Thoracic aorta (tissue), 2 donors: ENCODE measurements at places on chromosomes 11 and 22. TPM values are rescaled to one million over a fixed set of nuclear protein-coding genes. Genes with fewer than 3 reads are reported as not detected.

DNA sequence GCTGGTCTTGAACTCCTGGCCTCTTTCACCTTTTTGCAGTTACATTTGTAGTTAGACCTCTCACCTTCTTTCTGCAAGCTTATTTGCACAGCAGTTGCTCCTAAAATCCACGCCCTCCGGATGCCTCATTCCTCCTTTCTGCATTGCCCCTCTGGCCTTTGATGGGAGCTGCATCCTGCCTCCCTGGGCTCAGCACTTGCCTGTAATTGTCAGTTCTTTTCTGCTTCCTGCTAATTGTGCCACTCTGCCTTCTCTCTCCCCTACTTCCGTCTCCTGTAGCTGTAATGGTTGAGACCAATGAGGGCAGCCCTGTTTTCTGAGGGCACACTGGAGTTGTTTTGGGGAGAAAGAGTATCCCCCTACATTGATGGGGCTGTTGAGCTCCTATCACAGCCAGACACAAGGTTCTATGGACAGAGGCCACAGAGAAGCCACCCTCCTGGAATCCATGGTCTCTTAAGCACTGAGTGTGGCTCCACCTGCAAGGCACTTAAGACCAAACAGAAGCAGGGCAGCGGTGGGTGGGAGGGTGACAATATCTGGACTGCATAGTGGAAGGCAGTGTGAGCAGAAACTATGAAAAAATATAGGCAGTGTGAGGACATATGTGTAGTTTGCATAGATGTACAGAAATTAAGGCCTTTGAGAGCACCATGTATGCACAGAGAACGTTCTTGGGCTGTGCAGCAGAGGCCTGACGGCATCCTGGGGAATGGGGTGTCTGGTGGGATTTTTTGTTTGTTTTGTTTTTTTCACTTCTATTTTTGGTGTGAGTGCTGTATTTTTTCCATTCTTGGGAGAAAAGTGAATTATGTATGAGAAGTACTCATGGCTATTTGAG, 30.5 kb downstream of the YDJC start:
- H3K36me3 ChIP-seq: peaks cover under 1% of the 10 kb centered on the region
- H3K27me3 ChIP-seq: no peaks in the 10 kb centered on the region
- H3K4me3 ChIP-seq: no peak overlapping the region
- no peaks in the 10 kb centered on the region for H3K4me1 ChIP-seq
- no peak for DNase-seq

The ANKK1 gene
- 0.49 TPM for total RNA-seq

DNA sequence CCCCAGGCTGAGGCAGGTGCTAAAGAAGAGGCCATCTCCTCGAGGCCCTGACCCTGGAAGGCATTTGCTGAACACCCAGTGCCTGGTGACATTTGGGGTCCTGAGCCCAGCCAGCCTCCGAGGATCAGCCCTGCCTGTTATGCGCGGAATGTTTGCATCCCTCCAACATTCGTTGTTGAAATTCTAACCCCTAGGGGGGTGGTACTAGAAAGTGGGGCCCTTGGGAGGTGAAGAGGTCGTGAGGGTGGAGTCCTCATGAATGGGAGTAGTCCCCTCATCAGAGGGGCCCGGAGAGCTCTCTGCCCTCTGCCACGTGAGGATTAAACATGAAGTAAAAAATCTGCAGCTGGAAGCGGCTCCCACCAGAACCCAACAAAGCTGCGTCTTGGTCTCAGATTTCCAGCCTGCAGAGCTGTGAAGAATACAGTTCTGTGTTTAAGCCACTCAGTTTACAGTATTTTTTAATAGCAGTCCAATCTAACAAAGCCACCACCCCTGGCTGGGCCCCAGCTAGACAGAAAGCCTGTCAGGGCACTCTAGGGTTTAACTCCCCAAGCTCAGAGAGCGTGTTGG, 35.3 kb upstream of the SEPTIN5 start:
- no peak overlapping the region for H3K27ac ChIP-seq
- DNase-seq: no peak
- no peaks in the 10 kb centered on the region for H3K27me3 ChIP-seq
- H3K4me1 ChIP-seq: no peaks in the 10 kb centered on the region

DNA sequence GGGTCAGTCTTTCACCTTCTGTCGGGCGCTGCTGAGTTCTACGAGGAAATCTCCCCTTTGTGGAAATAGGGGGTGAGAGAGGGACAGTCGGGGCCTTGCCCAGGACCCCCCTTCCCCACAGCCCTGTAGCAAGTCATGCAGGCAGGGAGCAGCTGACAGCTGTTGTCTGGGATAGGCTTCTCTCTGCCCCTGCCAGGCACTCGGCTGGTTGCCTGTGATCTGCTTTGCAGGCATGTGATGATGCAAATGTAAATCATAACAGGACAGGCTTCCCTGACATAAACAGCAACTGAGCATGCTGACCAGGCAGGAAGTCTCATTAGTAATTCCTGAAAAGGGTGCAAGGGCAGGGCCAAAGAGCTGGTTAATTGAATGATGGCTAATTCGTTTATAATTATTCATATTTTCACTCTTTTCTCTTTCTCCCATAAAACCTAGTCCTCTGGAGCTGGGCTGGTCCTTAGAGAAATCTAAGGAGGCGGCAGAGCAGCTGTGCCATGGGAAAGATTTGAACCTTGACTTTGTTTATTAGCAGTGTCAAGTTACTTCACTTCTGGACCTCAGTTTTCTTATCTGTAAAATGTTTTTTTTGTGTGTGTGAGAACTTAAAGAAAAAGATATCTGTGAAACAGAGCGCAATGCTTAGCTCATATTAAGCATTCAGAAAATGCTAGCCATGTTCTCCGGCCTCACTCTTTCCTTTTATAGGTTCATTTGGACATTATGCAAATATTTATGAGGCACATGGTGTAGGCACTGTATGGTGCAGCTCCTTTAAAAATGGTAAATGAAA, 129.7 kb downstream of the LDLRAD3 start:
- H3K36me3 ChIP-seq: no peaks in the 10 kb centered on the region
- H3K27ac ChIP-seq: no peak overlapping the region
- no peaks in the 10 kb centered on the region for H3K4me1 ChIP-seq

DNA sequence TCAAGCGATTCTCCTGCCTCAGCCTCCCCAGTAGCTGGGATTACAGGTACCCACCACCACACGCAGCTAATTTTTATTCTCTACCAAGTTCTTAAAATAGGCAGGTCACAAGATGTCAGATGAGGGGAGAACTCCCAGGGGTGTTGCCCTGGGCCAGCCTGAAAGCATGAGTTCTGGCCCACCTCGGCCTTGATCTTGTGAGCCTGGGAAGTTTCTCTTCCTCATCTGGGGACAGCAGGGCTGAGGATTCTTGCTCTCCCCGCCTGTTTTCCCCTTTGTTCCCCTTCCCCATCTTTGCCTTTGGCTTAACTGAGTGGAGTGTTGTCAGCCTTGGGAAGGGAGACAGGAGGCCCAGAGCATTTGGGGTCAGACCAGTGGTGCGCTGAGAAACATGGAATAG, 3.5 kb downstream of the PDXP start:
- H3K36me3 ChIP-seq: no peaks in the 10 kb centered on the region
- no peak for DNase-seq
- peaks cover 39% of the 10 kb centered on the region for H3K4me1 ChIP-seq
- H3K27ac ChIP-seq: peak overlapping the region; percentile 67
- no peak overlapping the region for H3K4me3 ChIP-seq

DNA sequence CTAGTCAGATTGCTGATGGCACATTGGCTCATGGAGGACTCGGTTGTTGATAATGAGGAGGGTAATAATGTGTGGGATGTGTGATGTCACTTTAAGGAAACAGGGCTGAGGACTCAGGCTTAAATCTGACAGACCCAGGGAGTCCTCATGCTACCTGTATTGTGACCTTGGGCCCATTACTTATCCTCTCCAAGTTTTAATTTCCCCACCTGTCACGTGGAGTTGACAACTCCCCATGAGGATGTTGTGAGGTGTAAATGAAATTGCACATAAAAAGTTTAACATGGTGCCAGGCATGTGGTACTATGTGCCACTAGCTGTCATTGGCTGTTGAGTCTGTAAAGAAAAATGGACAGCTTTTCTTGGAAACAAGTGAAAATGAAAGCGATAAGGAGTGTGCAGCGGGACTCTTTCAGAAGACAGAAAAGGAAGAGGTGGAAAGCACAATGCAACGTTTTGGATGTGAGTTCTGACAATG, 15.3 kb downstream of the IL10RA start:
- H3K27ac ChIP-seq: no peak overlapping the region
- H3K27me3 ChIP-seq: no peaks in the 10 kb centered on the region

- H3K27ac ChIP-seq: peak overlapping the region; percentile 87
- H3K36me3 ChIP-seq: no peaks in the 10 kb centered on the region
- H3K4me3 ChIP-seq: peak overlapping the region; percentile 98
- H3K4me1 ChIP-seq: peaks cover 54% of the 10 kb centered on the region
These were observed 3.9 kb downstream of the MAML2 start for GRCh38 chr11:96338910-96339705.

DNA sequence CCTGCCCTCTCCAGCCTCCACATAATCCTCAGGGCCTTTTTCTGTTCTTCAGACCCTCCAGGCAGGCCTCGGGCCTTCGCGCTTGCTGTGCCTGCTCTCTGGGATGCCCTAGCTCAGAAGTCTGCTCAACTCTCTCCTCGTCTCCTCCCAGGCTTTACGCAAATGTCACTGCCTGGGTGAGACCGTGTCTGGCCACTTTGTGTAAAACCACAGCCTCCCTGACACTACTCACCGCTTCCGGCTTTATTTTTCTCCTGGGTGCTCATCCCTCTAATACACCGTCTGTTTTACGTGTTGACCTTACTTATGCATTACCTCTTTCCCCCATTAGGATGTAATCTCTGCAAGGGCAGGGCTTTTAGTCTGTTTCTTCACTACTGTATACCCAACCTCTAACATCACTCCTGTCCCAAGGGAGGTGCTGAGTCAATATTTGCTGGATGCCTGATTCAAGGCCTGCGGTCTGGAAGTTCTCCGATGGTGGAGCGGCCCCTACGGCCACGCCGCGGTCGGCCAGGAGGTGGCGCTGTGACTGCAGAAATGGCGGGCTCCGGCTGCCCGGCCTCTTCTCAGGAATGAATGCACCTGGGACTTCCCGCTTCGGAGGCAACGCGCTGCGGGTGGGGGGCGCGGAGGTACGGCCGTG, 58.2 kb upstream of the THY1 start:
- no peaks in the 10 kb centered on the region for H3K36me3 ChIP-seq
- H3K27me3 ChIP-seq: no peaks in the 10 kb centered on the region
- no peak overlapping the region for H3K27ac ChIP-seq
- H3K4me3 ChIP-seq: no peak overlapping the region
- peak; percentile 63 for DNase-seq
- peaks cover 11% of the 10 kb centered on the region for H3K4me1 ChIP-seq

DNA sequence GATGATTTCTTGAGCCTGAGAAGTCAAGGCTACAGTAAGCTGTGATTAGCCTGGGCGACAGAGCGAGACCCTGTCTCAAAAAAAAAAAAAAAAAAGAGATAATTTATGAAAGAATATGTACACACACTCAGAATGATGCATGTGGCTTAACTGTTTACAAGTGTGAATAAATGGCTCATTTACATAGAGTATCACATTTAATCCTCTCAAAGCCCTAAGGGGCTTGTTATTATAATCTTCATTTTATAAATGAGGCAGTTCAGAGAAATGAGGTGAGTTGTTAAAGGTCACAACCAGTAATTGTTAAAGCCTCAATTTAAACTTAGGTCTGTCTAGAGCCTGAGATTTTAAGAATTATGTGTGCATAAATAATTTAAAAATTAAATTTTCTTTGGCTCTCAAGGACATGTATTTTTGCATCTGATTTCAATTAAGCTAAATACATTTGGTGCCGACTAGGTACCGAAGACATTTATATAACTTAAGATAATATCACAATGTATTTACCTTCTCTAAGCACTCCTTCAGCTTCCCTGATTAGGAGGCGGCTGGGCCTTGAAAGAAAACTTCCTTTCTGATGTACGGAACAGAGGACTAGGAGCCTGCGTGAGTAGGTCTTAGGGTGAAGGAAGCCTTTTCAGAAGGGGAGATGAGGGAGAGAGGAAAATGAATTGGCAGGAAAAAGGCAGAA, 28.5 kb upstream of the DDX6 start:
- no peaks in the 10 kb centered on the region for H3K27me3 ChIP-seq
- H3K4me3 ChIP-seq: no peak overlapping the region
- H3K4me1 ChIP-seq: peaks cover 9% of the 10 kb centered on the region
- H3K36me3 ChIP-seq: no peaks in the 10 kb centered on the region

DNA sequence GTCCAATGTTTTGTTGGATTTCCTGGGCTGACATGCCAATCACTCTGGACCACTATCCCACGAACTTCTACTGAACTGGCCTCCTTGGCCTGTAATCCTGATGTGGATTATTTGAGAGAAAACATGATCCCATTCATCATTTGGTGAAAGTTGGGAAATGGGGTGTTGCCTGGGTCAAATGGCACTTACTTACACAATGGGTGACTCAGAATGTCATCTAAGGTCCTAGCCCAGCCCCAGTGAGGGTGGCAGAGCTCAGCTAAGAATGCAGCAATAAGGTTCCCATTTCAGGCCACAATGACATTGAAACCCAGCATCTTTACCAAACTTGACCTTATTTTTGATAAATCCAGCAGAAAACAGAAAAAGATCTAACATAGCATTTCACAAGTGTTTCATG, 8.0 kb upstream of the DSCAML1 start:
- H3K4me1 ChIP-seq: no peaks in the 10 kb centered on the region
- no peaks in the 10 kb centered on the region for H3K27me3 ChIP-seq
- H3K36me3 ChIP-seq: no peaks in the 10 kb centered on the region
- H3K27ac ChIP-seq: no peak overlapping the region
- no peak for DNase-seq

The CCDC116 gene
- not detected for total RNA-seq

GRCh38 chr11:130519128-130519932, 70.9 kb downstream of the ADAMTS15 start:
- H3K4me1 ChIP-seq: peaks cover 21% of the 10 kb centered on the region
- H3K27me3 ChIP-seq: no peaks in the 10 kb centered on the region
- no peaks in the 10 kb centered on the region for H3K36me3 ChIP-seq
- H3K27ac ChIP-seq: no peak overlapping the region
- no peak for DNase-seq

- no peak overlapping the region for H3K27ac ChIP-seq
- no peaks in the 10 kb centered on the region for H3K27me3 ChIP-seq
- peaks cover 12% of the 10 kb centered on the region for H3K4me1 ChIP-seq
- no peak overlapping the region for H3K4me3 ChIP-seq
These were observed 152.6 kb upstream of the DDI1 start for GRCh38 chr11:103883856-103884255.

- no peak overlapping the region for H3K4me3 ChIP-seq
- no peaks in the 10 kb centered on the region for H3K36me3 ChIP-seq
- no peak for DNase-seq
- H3K27me3 ChIP-seq: no peaks in the 10 kb centered on the region
- H3K4me1 ChIP-seq: no peaks in the 10 kb centered on the region
These were observed 12.0 kb downstream of the OR8A1 start for GRCh38 chr11:124581817-124582216.

The NRIP3 gene
- 5.3 TPM for total RNA-seq

The TBC1D22A gene
- total RNA-seq: 28.9 TPM
